Right ventricle myocardium inferior (tissue), 1 donor: ENCODE measurements at places on chromosomes 13 and 19. TPM values are rescaled to one million over a fixed set of nuclear protein-coding genes. Genes with fewer than 3 reads are reported as not detected.

The MUC16 gene
- total RNA-seq: 0.05 TPM

The SIGLEC14 gene
- 1.2 TPM for total RNA-seq

The ZIM2 gene
- total RNA-seq: not detected

The GPR12 gene
- total RNA-seq: 0.19 TPM

The PSG11 gene
- total RNA-seq: not detected

The OR7C1 gene
- not detected for total RNA-seq

The GRK1 gene
- 0.11 TPM for total RNA-seq

The LHB gene
- not detected for total RNA-seq

The DNAAF3 gene
- total RNA-seq: 0.73 TPM

The ZNF581 gene
- 7.4 TPM for total RNA-seq
